Neural progenitor cell (in vitro differentiated cells): ENCODE measurements at places on chromosomes 16 and 17. TPM values are rescaled to one million over a fixed set of nuclear protein-coding genes. Genes with fewer than 3 reads are reported as not detected.

GRCh38 chr17:43915559-43915958 lies 8.2 kb upstream of the MPP2 start:
- H3K36me3 ChIP-seq, result no peaks in the 10 kb centered on the region
- peaks cover 10% of the 10 kb centered on the region for H3K27me3 ChIP-seq
- no peak for DNase-seq
- no peak overlapping the region for H3K4me3 ChIP-seq
- H3K4me1 ChIP-seq, result peaks cover 4% of the 10 kb centered on the region

- H3K4me3 ChIP-seq, result no peak overlapping the region
- H3K36me3 ChIP-seq, result no peaks in the 10 kb centered on the region
- H3K27me3 ChIP-seq, result no peaks in the 10 kb centered on the region
- DNase-seq, result no peak
- H3K4me1 ChIP-seq, result peaks cover 7% of the 10 kb centered on the region
- H3K27ac ChIP-seq, result no peak overlapping the region
Measured at GRCh38 chr17:77770331-77771105, 188.0 kb upstream of the TNRC6C start.

- no peaks in the 10 kb centered on the region for H3K36me3 ChIP-seq
- H3K27me3 ChIP-seq, result no peaks in the 10 kb centered on the region
- H3K4me1 ChIP-seq, result peaks cover 9% of the 10 kb centered on the region
- no peak for DNase-seq
- H3K4me3 ChIP-seq, result no peak overlapping the region
Measured at GRCh38 chr16:81473066-81473488, 28.5 kb downstream of the CMIP start.

GRCh38 chr16:1194665-1195392 lies 30.2 kb downstream of the TPSG1 start:
- no peak overlapping the region for H3K27ac ChIP-seq
- DNase-seq, result peak; percentile 67
- H3K36me3 ChIP-seq, result no peaks in the 10 kb centered on the region
- no peak overlapping the region for H3K4me3 ChIP-seq

- H3K36me3 ChIP-seq, result no peaks in the 10 kb centered on the region
- H3K4me3 ChIP-seq, result no peak overlapping the region
- DNase-seq, result no peak
- H3K27ac ChIP-seq, result no peak overlapping the region
- no peaks in the 10 kb centered on the region for H3K27me3 ChIP-seq
- H3K4me1 ChIP-seq, result no peaks in the 10 kb centered on the region
Measured at GRCh38 chr16:7037495-7037894, 295.1 kb upstream of the RBFOX1 start.

GRCh38 chr17:44655983-44656710 lies at the start of gene MEIOC:
MEIOC (plus strand) TSS chr17:44656468; CDS start chr17:44656614, 146 bp downstream.
- H3K27ac ChIP-seq, result no peak within 1 kb of the TSS
- peak within 1 kb of the TSS; percentile 42 for H3K4me3 ChIP-seq
- H3K4me1 ChIP-seq, result no peaks in the 10 kb centered on the region
- H3K36me3 ChIP-seq, result no peaks in the 10 kb centered on the region

DNA sequence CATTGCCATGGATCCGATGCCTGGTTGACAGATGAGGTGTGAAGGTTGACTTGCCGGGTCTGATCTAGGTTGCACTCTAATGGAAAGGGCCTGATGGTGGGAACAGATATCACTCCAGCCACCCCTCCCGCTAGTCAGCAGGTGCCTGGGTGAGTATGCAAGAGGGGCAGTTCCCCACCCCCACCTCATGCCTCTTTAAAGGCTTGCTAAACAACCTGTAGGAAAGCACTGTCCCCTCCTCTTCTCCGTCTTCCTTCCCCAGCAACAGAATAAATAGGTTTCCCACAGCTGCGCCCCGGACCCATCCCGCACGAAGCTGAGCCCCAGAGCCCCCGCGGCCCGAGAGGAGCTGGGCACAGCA lies 746 bp upstream of the TMEM132E start:
- H3K4me3 ChIP-seq, result peak overlapping the region; percentile 53
- H3K27ac ChIP-seq, result no peak overlapping the region
- no peaks in the 10 kb centered on the region for H3K36me3 ChIP-seq
- H3K27me3 ChIP-seq, result peaks cover 100% of the 10 kb centered on the region

GRCh38 chr17:72702136-72702735 lies 390.3 kb downstream of the SLC39A11 start:
- peaks cover 5% of the 10 kb centered on the region for H3K4me1 ChIP-seq
- no peak for DNase-seq
- H3K4me3 ChIP-seq, result no peak overlapping the region
- H3K36me3 ChIP-seq, result no peaks in the 10 kb centered on the region
- no peaks in the 10 kb centered on the region for H3K27me3 ChIP-seq

- no peak for DNase-seq
- peaks cover 48% of the 10 kb centered on the region for H3K27me3 ChIP-seq
- H3K36me3 ChIP-seq, result no peaks in the 10 kb centered on the region
- H3K4me1 ChIP-seq, result peaks cover 5% of the 10 kb centered on the region
- H3K27ac ChIP-seq, result no peak overlapping the region
- H3K4me3 ChIP-seq, result no peak overlapping the region
Measured at GRCh38 chr16:56684926-56685590, 2.8 kb downstream of the MT1X start.

DNA sequence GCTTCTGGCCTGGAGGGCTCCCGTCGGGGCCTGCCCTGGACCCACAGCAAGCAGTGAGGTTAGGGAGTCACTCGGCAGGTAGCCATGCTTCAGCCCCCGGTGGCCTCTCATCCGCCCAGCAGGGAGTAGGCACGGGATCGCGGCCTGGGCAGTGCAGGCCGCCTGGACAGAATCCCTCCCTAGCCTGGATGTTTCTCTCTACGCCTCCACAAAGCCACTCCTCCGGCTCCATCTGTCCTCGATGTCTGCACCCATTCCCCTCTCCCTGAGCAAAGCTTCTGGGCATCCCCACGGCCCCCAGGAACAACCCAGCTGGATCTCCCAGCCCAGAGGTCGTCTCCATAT lies 145.2 kb downstream of the RBFOX3 start:
- no peak for DNase-seq
- H3K27ac ChIP-seq, result no peak overlapping the region
- no peaks in the 10 kb centered on the region for H3K4me1 ChIP-seq
- H3K27me3 ChIP-seq, result no peaks in the 10 kb centered on the region
- no peak overlapping the region for H3K4me3 ChIP-seq
- H3K36me3 ChIP-seq, result no peaks in the 10 kb centered on the region

GRCh38 chr16:12572316-12572985 lies 231.2 kb downstream of the CPPED1 start:
- no peak for DNase-seq
- H3K4me1 ChIP-seq, result no peaks in the 10 kb centered on the region
- H3K36me3 ChIP-seq, result no peaks in the 10 kb centered on the region
- H3K27ac ChIP-seq, result no peak overlapping the region
- no peak overlapping the region for H3K4me3 ChIP-seq
- H3K27me3 ChIP-seq, result no peaks in the 10 kb centered on the region

CTRL gene
- 0.40 and 0.45 TPM in 2 replicates for total RNA-seq

SPNS3 gene
- not detected in 2 replicates for total RNA-seq
